ENCODE measurements at places on chromosomes 1 and 21.

DNA sequence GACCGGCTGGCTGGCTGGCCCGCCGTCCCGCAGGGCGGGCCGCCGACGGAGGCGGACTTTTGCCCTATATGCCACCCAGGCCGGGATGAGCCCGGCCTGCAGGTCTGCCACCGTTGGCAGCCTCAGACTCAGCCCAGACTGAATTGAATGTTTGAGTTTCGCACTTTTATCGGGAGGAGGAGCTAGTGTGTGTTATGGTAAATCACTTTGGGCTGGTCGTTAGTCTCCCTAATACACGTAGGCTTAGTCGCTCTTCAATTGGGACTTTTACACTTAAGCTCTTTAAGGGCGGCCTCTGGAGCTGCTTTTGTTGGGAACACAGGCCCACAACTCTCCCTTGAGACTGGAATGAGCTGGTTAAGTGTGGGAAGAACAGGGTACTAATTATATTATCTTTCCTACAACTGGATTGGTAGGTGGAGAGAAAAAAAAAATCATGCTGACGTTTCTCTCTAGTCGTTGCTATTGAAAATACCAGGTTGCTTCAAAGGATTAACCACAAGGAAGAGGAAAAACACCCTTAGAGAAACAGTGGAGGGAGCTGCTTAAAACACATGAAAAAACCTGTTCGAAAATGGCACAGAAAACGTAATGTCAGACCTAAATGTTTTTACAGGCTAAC is 1.4 kb upstream of the IRF2BP2 start:
- DNase-seq = no peak

GRCh38 chr1:113978863-113979702 is at the start of gene OLFML3:
TSS of gene OLFML3 (plus strand) at chr1:113979474. CDS start at chr1:113979517, 43 bp downstream.
- DNase-seq = peak; percentile 81

DNA sequence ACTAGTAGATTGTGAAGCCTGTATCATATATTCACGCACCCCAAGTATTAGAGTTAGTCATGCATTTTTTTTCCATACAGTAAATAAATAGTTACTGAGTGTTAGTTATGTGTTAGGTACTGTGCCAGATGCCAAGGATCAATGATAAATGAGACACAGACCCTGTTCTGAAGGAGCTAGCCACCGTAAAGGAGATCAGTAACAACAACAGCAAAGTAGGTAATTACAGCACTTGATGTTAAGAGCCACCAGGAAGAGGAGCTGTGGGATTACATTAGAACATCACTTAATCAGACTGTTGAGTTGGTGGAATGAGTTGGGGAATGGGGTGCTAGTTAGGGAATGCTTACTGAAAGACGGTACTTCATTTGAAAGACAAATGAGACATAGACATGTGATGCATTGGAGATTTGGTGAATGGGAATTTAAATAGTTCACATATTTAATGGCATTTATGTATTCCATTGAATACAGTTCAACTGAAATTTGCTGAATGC is 21.0 kb downstream of the PRKAA2 start:
- no peak for DNase-seq

DNA sequence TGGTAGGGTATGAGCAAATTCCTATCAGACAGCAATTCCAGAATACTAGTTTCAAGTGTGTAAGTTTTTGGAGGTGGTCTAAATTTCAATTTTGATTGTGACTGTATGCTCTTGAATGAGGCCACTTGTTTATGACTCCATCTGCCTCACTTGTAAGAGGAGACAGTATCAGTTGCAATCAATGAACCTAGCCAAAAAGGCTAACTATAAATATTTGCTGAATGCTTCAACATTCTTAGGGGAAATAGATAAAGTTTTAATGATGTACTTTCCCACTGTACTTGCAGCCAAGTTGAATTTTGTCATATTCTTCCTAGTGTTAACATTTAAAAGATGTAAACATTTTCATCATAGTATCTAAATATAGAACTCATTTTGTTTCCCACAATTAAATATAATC is 32.1 kb upstream of the RWDD3 start:
- DNase-seq = no peak

DNA sequence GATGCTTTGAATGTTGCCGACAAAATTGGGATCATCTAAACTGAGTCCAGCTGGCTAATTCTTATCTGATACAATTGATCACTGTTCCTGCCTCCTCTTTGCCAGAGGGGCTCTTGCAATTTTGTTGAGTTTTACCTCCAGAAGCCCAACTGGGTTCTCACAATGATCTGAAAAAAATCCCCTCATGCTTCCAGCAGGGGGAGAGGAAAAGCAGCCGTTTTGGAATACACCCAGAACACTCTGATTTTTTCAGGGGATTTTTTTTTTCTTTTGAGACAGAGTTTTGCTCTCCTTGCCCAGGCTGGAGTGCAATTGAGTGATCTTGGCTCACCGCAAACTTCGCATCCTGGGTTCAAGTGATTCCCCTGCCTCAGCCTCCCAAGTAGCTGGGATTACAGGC is 13.9 kb upstream of the RERE start:
- no peak for DNase-seq

DNA sequence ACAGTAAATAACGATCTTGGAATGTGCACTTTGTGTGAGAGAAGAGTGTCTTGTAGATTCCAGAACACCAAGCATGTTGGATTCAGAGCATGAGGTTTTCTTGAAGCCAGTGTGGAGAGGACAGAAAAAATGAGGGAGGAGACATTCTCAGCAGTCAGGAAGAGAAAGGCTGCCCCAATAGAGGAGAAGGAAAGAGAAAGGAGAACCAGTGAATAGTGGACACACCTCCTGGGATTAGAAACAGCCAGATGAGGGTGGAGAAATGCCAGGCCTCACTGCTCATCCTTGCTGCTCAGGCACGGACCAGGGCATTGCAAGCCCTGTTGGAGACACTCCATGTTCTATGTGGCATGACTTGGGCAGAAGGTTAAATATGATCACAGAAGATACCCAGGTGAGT is 69.0 kb upstream of the KAZN start:
- no peak for DNase-seq

- no peak for DNase-seq
These were observed 36.7 kb downstream of the COL18A1 start for GRCh38 chr21:45441431-45442255.

GRCh38 chr1:158998781-158999161 is 10.9 kb upstream of the IFI16 start:
- peak; percentile 40 for DNase-seq

GRCh38 chr1:171245458-171246064 is 2.7 kb upstream of the FMO1 start:
- DNase-seq = peak; percentile 17

- no peak for DNase-seq
These were observed 69.2 kb downstream of the PRDM2 start for GRCh38 chr1:13769212-13769611.

GRCh38 chr1:241156231-241156965 is 200.6 kb downstream of the RGS7 start:
- peak; percentile 73 for DNase-seq

- DNase-seq = no peak
These were observed 113.6 kb upstream of the GRIK3 start for GRCh38 chr1:37147906-37148305.

- no peak for DNase-seq
These were observed 24.2 kb downstream of the UBASH3A start for GRCh38 chr21:42427809-42428419.

GRCh38 chr1:192763756-192764155 is 45.1 kb upstream of the RGS2 start:
- no peak for DNase-seq

GRCh38 chr1:101363891-101364318 is 127.1 kb downstream of the S1PR1 start:
- no peak for DNase-seq

DNA sequence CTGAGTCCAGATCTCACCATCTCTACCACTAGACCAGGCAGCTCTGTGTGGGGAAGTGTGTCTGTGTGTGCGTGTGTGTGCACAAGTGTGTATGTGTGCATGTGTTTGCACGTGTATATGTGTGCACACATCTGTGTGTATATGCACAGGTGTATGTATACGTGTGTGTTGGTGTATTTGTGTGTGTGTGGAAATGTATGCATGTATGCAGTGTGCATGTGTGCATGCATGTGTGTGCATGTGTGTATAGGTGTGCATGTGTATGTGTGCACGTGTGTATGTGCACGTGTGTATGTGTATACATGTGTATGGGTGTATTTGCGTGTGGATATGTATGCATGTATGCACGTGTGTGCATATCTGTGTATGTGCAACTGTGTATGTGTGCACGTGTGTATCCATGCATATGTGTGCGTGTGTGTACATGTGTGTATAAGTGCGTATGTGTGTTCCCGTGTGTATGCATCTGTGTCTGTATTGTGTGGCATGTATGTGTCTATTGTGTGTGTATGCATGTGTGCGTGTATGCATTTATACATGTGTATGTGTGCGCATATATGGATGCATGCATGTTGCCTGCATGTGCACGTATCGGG is 3.1 kb downstream of the PLEKHN1 start:
- no peak for DNase-seq

DNA sequence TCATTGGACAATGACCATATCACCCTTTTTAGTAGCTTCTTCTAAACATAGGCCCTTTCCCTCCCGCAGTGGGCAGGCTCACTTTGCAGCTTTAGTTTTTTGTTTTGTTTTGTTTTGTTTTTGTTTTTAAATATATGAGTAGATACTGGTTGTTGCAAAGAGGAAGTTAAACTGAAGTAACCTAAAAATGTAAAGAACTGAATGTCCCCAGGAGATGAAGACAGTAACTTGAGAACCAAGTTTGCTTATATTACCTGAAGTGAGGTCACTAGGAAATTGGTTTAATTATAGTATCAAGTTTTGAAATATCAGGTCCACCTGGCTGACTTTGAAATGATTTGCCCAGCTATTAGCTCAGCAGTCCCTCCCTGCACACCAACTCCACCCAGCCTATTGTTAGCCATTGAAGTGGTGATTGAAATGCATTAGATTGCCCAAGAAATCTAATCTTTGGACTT is 18.2 kb downstream of the SMAP2 start:
- no peak for DNase-seq

DNA sequence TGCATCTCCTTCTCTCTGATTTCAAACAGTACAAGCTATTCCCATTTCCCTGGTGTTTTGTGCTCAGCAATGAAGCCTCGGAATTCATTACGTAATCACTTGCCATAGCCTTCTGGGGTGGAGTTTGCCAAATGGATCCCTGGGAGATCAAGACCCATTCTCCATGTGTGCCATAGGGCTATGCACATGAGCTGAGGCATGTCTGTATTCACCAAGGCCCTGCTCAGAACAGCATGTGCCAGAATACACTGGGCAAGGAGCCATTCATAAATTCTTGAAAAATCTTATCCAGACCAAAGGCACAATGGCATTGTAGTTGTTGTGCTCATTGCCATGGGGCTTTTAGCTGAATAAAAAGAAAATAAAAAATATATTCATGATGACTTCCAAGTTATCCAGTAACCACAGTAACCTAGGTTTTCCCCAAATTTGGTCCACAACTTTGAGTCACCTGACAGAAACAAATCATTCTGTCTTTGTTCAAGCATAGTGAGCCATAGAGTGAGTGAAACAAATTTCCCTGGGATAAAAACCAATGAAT is 53.0 kb downstream of the CRB1 start:
- DNase-seq = peak; percentile 84

- no peak for DNase-seq
These were observed 157.5 kb upstream of the C1orf174 start for GRCh38 chr1:4057603-4058002.

GRCh38 chr1:31614414-31615005 is 3.0 kb upstream of the HCRTR1 start:
- DNase-seq = no peak

- DNase-seq = no peak
These were observed 22.8 kb downstream of the LDLRAP1 start for GRCh38 chr1:25566176-25566729.

GRCh38 chr1:226625832-226626576 is 77.4 kb downstream of the STUM start:
- no peak for DNase-seq

- no peak for DNase-seq
These were observed 128.9 kb downstream of the HHAT start for GRCh38 chr1:210457568-210457967.

GRCh38 chr1:61743716-61744580 is 1.7 kb downstream of the PATJ start:
- DNase-seq = no peak

- no peak for DNase-seq
These were observed 51.2 kb downstream of the STUM start for GRCh38 chr1:226599636-226600238.

- peak; percentile 48 for DNase-seq
These were observed 10.7 kb downstream of the TMEM63A start for GRCh38 chr1:225871359-225872074.

DNA sequence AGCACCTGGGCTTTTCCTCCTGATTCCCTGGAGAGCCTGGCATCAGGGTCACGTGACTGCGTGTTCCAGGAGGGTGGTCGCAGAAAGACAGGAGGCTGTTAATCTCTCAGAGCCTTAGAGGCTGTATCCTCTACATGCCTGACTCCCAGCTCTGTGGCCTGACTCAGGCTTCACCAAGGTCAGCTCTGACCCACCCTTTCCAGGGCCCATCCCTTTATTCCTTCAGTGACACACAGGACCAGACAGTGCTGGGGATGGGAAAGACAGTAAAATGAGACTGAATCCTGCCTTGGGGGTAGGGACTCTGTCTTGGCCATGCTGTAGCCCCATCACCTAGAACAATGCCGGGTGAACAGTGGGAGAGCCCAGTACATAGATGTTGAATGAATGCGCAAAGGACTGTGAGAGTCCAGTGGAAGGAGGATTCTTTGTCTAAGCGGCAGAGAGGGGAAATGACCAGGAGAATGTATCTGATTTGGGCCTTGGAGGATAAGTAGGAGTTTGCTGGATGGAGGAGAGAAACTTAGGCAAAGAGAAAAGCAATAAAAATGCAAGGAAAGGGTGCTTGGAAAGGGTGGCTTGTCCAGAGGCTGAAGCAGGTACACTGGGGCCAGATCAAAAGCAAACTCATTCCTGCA is 33.0 kb downstream of the EPHX1 start:
- DNase-seq = no peak

GRCh38 chr1:109319114-109319513 is 12.3 kb upstream of the MYBPHL start:
- no peak for DNase-seq

- peak; percentile 15 for DNase-seq
These were observed 122.0 kb downstream of the SEC16B start for GRCh38 chr1:177847843-177848242.

- DNase-seq = no peak
These were observed 39.6 kb upstream of the GPR153 start for GRCh38 chr1:6300342-6301048.

- no peak for DNase-seq
These were observed 60.1 kb downstream of the COL18A1 start for GRCh38 chr21:45465105-45465504.
